ENCODE measurements at places on chromosomes 5 and 9. TPM values are rescaled to one million over a fixed set of nuclear protein-coding genes. Genes with fewer than 3 reads are reported as not detected.
A peak's percentile ranks its signal among the peaks of the same experiment; 100 is the strongest.

Gene SLCO6A1
- not detected for total RNA-seq

Gene FGF10
- not detected for total RNA-seq

Gene GFPT2
- total RNA-seq = 1.6 TPM

Gene GMCL2
- not detected for total RNA-seq

Gene AGXT2
- total RNA-seq = not detected

Gene MEGF10
- not detected for total RNA-seq

Gene CCDC152
- 4.2 TPM for total RNA-seq

- no peaks in the 10 kb centered on the region for H3K36me3 ChIP-seq
- H3K4me1 ChIP-seq = no peaks in the 10 kb centered on the region
These were observed 111.9 kb downstream of the MTRR start for GRCh38 chr5:7980881-7981280.

DNA sequence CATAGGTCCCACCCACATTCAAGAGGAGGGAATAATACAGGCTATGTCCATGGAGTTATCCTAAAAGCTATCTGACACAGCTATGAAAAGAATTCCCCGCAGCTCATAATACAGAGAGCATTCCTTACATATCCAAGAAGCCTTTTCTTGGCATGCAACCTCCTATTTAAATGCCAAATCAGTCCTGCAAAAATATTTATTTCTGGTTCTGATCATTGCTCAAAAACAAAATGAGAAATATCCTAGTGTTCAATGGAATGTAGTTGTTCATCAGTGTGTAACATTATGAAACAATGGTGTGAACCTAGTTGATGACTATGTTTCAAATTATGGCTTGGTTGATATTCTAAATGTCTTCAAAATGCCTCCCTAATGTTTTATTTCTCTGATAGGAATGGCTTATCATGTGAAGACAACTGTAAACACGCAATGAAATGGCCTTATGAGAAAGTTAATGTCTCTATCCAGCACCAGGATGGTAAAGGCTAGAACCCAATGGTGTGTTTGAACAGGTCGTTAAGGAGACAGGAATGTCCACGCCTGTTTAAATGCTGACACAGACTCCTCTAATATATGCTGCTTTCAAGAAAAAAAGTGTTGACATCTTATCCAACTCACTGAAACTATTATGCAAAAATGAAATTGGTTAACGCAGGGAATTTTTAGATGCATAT is 126.7 kb upstream of the CDH6 start:
- no peaks in the 10 kb centered on the region for H3K36me3 ChIP-seq
- no peak for DNase-seq
- no peak overlapping the region for H3K4me3 ChIP-seq
- H3K27me3 ChIP-seq = no peaks in the 10 kb centered on the region

GRCh38 chr5:122997294-122997693 is 39.2 kb downstream of the PPIC start:
- H3K4me3 ChIP-seq = no peak overlapping the region
- H3K27me3 ChIP-seq = no peaks in the 10 kb centered on the region
- H3K27ac ChIP-seq = no peak overlapping the region
- no peaks in the 10 kb centered on the region for H3K36me3 ChIP-seq
- DNase-seq = no peak
- H3K4me1 ChIP-seq = no peaks in the 10 kb centered on the region

DNA sequence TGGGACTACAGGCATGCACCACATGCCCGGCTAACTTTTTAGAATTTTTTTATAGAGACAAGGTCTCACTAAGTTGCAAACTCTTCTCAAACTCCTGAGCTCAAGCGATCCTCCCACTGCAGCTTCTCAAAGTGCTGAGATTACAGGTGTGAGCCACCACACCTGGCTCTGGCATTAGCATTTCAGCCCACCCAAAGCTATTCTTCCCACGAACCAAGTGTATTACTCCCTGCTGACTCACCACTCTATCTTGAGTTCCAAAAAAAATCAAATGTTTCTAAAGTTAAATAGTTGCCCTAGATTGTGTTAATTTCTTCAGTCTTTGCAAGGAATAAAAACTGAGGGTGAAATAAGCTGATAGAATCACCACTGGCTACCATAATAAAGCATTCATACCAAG is 205.5 kb downstream of the ARRDC3 start:
- peaks cover 7% of the 10 kb centered on the region for H3K4me1 ChIP-seq
- H3K4me3 ChIP-seq = no peak overlapping the region
- no peaks in the 10 kb centered on the region for H3K27me3 ChIP-seq
- no peak overlapping the region for H3K27ac ChIP-seq
- DNase-seq = no peak

GRCh38 chr5:115758356-115758755 is 58.1 kb downstream of the CDO1 start:
- no peak overlapping the region for H3K4me3 ChIP-seq
- no peak overlapping the region for H3K27ac ChIP-seq
- no peaks in the 10 kb centered on the region for H3K27me3 ChIP-seq

DNA sequence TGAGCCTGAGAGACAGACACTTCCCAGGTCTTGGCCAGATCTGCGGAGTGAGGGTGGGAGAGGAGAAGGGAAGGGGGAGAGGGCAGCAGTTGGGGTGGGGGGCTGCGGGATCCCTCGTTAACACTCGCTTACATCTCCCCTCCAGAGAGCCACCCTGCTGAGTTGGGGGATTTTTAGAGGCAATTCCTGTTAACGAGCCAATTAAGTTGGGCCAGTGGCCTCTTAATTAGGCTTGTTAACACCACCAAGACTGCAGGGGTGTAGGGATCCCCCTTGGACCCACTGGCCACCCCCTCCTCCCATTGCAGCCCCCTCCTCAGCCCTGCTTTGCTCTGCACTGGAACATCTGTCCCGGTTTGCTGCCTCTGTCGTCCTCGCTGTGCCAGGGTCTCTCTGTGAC is 23.7 kb downstream of the CNTFR start:
- H3K4me1 ChIP-seq = no peaks in the 10 kb centered on the region
- H3K4me3 ChIP-seq = no peak overlapping the region
- no peaks in the 10 kb centered on the region for H3K27me3 ChIP-seq
- H3K27ac ChIP-seq = no peak overlapping the region
- no peaks in the 10 kb centered on the region for H3K36me3 ChIP-seq

- H3K36me3 ChIP-seq = peaks cover 74% of the 10 kb centered on the region
- DNase-seq = no peak
- no peaks in the 10 kb centered on the region for H3K27me3 ChIP-seq
- H3K27ac ChIP-seq = no peak overlapping the region
- H3K4me1 ChIP-seq = peaks cover 25% of the 10 kb centered on the region
These were observed 24.9 kb upstream of the ANXA6 start for GRCh38 chr5:151182524-151182900.

- H3K4me3 ChIP-seq = no peak overlapping the region
- no peak overlapping the region for H3K27ac ChIP-seq
- no peaks in the 10 kb centered on the region for H3K4me1 ChIP-seq
- H3K27me3 ChIP-seq = no peaks in the 10 kb centered on the region
- no peak for DNase-seq
- peaks cover 31% of the 10 kb centered on the region for H3K36me3 ChIP-seq
These were observed 14.1 kb downstream of the TRIM32 start for GRCh38 chr9:116700882-116701865.

- H3K27ac ChIP-seq = no peak within 1 kb of the TSS
- peaks cover 2% of the 10 kb centered on the region for H3K27me3 ChIP-seq
- H3K4me3 ChIP-seq = peak within 1 kb of the TSS; percentile 11
- H3K4me1 ChIP-seq = peaks cover 22% of the 10 kb centered on the region
- peak; percentile 51 for DNase-seq
These were observed at the start of gene PPIC for GRCh38 chr5:123036391-123037103. PPIC (minus strand) TSS chr5:123036725; CDS start chr5:123036625, 100 bp downstream.

- H3K27me3 ChIP-seq = no peaks in the 10 kb centered on the region
- no peak for DNase-seq
- no peaks in the 10 kb centered on the region for H3K36me3 ChIP-seq
- no peak overlapping the region for H3K4me3 ChIP-seq
- no peak overlapping the region for H3K27ac ChIP-seq
These were observed 163.7 kb downstream of the ELAVL2 start for GRCh38 chr9:23662320-23662719.

- no peaks in the 10 kb centered on the region for H3K27me3 ChIP-seq
- H3K4me3 ChIP-seq = no peak overlapping the region
- H3K36me3 ChIP-seq = no peaks in the 10 kb centered on the region
- DNase-seq = no peak
These were observed 7.3 kb upstream of the FCN1 start for GRCh38 chr9:134925011-134925511.

- H3K4me3 ChIP-seq = no peak overlapping the region
- no peak for DNase-seq
- H3K4me1 ChIP-seq = no peaks in the 10 kb centered on the region
These were observed 23.2 kb upstream of the RCL1 start for GRCh38 chr9:4769321-4770080.

DNA sequence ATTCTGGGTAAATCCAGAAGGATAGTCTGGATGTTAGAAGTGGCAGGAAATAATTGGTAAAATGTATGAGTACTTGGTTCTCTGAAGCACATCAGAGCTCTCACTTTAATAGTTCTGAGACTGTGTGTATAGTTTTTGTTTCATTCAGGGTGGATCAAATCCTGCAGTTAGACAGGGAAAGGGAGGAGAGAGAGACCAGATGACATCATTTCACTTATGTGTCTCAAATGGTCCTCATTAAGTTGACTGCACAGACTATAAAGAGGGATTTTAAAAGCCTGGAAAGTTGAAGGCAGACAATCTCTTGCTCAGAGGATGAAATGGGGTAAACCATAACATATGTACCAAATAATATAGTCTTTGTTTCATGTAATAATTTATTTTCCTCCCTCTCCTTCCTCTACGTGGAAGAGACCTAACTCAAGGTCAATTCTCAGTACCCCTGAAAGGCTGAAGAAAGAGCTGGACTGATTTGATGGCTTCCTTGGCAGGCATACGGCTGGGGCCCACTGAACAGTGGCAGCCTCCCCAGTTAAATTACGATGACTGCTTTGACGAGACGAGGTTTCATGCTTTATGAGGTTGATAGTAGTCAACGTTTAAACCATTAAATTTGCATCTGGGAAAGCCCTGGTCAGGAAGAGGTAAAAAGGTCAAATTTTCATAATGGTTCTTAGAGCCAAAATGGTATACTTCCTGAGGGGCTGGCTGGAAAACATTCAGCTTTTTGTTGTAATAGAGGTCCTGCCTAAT is 395.1 kb upstream of the RPS23 start:
- H3K4me3 ChIP-seq = no peak overlapping the region
- no peaks in the 10 kb centered on the region for H3K27me3 ChIP-seq
- H3K4me1 ChIP-seq = no peaks in the 10 kb centered on the region
- no peaks in the 10 kb centered on the region for H3K36me3 ChIP-seq
- no peak overlapping the region for H3K27ac ChIP-seq
- no peak for DNase-seq

DNA sequence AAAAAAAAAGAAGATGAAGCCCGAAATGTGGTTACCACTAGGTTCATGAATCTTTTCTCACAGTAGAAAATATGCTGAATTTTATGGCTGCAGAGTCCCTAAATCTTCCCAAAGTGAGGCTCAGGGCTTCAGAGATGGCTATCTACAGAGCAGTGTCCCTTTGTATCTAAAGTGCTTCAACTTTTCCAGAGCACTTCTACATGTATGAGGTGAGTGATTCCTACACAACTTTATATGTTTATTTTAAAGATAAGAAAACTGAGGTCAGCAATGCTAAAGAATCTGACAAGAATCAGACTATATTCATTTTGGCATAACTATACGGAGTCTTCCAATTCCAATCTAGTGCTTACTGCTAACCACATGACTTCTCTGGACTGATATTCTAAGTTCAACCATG is 53.2 kb downstream of the MRPS27 start:
- H3K27me3 ChIP-seq = no peaks in the 10 kb centered on the region
- H3K4me1 ChIP-seq = no peaks in the 10 kb centered on the region

- no peak for DNase-seq
- H3K4me3 ChIP-seq = no peak overlapping the region
- no peaks in the 10 kb centered on the region for H3K4me1 ChIP-seq
- H3K36me3 ChIP-seq = no peaks in the 10 kb centered on the region
- H3K27ac ChIP-seq = no peak overlapping the region
These were observed 54.5 kb upstream of the RAD23B start for GRCh38 chr9:107228496-107229039.

- no peaks in the 10 kb centered on the region for H3K36me3 ChIP-seq
- no peak overlapping the region for H3K27ac ChIP-seq
- H3K4me3 ChIP-seq = no peak overlapping the region
- H3K27me3 ChIP-seq = no peaks in the 10 kb centered on the region
These were observed 12.6 kb downstream of the QSOX2 start for GRCh38 chr9:136232969-136233368.

GRCh38 chr5:168578538-168579487 is at the start of gene PANK3:
PANK3 (minus strand) TSS chr5:168579368; CDS start chr5:168579283, 85 bp downstream.
- no peak for DNase-seq
- H3K4me1 ChIP-seq = peaks cover 25% of the 10 kb centered on the region
- no peaks in the 10 kb centered on the region for H3K27me3 ChIP-seq
- H3K4me3 ChIP-seq = peak within 1 kb of the TSS; percentile 92
- peak within 1 kb of the TSS; percentile 94 for H3K27ac ChIP-seq

- no peak overlapping the region for H3K4me3 ChIP-seq
- no peak for DNase-seq
- no peaks in the 10 kb centered on the region for H3K36me3 ChIP-seq
- H3K27ac ChIP-seq = no peak overlapping the region
These were observed 135.9 kb upstream of the RGMB start for GRCh38 chr5:98637557-98637956.

DNA sequence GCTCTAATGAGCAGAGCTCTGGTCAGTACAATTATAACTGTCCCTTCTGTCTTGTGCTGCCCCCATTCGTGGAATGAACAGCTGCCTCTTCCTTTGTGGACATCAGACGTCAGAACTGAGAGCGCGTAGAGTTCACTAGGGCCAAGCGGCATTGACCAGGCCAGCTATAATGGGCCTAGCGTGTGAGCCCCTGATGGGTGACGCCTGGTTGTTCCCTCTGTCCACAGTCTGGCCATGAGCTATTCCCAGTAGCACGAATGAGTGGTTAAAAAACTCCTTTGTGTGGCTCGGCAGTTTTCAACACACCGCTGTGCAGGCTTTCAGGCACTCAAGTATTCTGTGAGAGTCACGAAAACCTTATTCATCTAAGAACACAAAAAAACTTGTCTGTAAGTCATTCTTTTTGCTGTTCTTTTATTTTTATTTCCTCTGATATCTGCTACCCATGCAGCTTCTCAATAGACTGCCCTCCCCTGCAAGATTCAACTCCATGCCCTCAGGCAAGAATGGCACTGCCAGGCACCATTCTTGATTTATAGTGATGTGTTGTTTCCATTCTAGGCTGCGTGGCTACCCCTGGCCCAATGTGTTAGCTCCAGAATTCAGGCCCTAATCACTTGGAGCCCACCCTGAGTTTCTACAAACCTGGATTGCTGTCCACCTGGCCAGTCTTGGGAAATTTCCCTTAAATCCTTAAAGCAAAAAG is 52.5 kb downstream of the ANKDD1B start:
- H3K27ac ChIP-seq = no peak overlapping the region
- H3K27me3 ChIP-seq = no peaks in the 10 kb centered on the region
- no peak for DNase-seq
- H3K4me3 ChIP-seq = no peak overlapping the region
- H3K4me1 ChIP-seq = no peaks in the 10 kb centered on the region
- H3K36me3 ChIP-seq = no peaks in the 10 kb centered on the region

DNA sequence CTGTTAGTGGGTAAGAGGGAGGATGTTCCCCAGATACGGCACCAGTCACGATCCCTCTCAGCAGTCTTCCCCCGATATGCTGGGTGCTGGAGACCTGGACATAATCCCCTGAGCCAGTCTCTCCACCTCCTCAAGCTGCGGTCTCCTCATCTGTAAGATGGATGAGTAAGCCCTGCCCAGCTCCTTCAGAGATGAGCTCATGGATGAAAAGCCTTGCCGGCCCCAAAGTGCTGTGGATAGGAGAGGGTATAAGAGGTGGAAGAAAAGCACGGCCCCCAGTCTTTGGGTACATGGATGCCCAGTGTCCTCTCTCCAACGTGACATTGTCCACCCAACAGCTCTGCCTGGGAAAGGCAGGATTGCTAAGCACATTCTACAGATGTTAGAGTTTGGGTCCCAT is 4.5 kb downstream of the CAMK2A start:
- no peaks in the 10 kb centered on the region for H3K27me3 ChIP-seq
- H3K36me3 ChIP-seq = no peaks in the 10 kb centered on the region
- no peak overlapping the region for H3K27ac ChIP-seq
- no peaks in the 10 kb centered on the region for H3K4me1 ChIP-seq
- no peak for DNase-seq
